ENCODE measurements at places on chromosomes 16 and 17. TPM values are rescaled to one million over a fixed set of nuclear protein-coding genes. Genes with fewer than 3 reads are reported as not detected.

- H3K27me3 ChIP-seq = peaks cover 8% of the 10 kb centered on the region
- DNase-seq = peak; percentile 18
- no peaks in the 10 kb centered on the region for H3K36me3 ChIP-seq
- H3K4me1 ChIP-seq = peaks cover 2% of the 10 kb centered on the region
- H3K27ac ChIP-seq = no peak overlapping the region
Observed at GRCh38 chr16:16861546-16861945, 482.6 kb downstream of the NPIPA7 start.

The UTS2R gene
- not detected for total RNA-seq

DNA sequence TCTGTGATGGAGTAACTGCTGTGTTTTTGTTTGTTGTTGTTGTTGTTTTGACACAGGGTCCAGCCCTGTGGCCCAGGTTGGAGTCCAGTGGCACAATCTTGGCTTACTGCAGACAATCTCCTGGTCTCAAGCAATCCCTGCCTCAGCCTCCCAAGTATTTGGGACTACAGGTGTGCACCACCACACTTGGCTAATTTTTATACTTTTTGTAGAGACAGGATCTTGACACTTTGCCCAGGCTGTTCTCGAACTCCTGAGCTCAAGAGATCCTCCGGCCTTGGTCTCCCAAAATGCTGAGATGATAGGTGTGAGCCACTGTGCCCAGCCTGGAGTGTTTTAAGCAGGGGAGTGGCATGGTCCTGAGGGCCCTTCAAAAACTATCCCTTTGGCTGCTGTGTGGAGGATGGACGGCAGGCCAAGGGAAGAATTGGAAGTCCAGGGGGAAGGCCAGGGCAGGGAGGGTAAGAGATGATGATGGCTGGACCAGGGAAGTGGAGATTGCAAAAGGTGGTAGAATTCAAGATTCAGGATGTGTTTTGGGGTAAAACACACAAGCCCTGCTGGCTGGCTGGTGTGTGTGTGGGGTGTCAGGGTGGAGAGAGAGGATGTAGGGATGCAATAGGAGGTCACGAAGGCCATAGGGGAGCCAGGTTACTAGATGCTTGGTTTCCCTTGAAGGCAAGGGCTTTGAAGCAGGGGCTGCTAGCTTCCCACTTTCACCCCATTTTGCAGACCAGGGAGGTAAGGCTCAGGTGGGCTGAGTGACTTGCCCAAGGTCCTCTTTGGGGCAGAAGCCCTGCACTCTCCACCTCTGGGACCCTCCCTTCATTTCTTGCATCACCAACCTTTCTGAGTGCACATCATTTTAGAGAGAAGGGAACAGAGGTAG is 18.8 kb upstream of the PLLP start:
- no peak overlapping the region for H3K4me3 ChIP-seq
- DNase-seq = no peak
- H3K4me1 ChIP-seq = peaks cover 26% of the 10 kb centered on the region
- no peak overlapping the region for H3K27ac ChIP-seq
- no peaks in the 10 kb centered on the region for H3K36me3 ChIP-seq

DNA sequence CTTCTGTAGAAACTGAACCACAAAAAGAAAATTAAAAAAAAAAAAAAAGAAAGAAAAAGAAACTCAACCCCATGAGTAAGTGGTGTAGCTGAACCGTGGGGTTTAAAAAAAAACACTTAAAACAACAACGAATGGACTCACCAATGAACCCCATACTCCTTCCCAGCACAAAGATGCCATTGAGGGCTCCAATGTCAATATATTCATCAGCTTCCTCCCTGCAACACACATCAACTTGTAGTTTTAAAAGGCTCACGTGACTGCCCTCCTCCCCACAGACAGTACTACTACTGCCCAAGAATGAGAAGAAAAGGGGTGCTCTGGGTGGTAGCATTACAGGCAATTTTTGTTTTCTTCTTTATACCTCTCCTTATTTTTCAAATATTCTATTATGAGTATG is 3.3 kb upstream of the KLHL11 start:
- H3K4me3 ChIP-seq = no peak overlapping the region
- DNase-seq = no peak
- peaks cover 65% of the 10 kb centered on the region for H3K36me3 ChIP-seq
- H3K27ac ChIP-seq = no peak overlapping the region
- peaks cover 3% of the 10 kb centered on the region for H3K4me1 ChIP-seq

The CBFA2T3 gene
- 63.3 TPM for total RNA-seq

The CA10 gene
- total RNA-seq = not detected

- H3K27me3 ChIP-seq = no peaks in the 10 kb centered on the region
- no peak overlapping the region for H3K27ac ChIP-seq
- no peak for DNase-seq
- no peak overlapping the region for H3K4me3 ChIP-seq
- H3K36me3 ChIP-seq = no peaks in the 10 kb centered on the region
Observed at GRCh38 chr16:72620853-72621252, 427.1 kb downstream of the ZFHX3 start.

- H3K27me3 ChIP-seq = no peaks in the 10 kb centered on the region
- H3K27ac ChIP-seq = no peak overlapping the region
- DNase-seq = no peak
- peaks cover 18% of the 10 kb centered on the region for H3K4me1 ChIP-seq
- no peak overlapping the region for H3K4me3 ChIP-seq
Observed at GRCh38 chr17:80882926-80883685, 108.5 kb upstream of the CHMP6 start.

GRCh38 chr17:39730095-39730921 is at the start of gene MIEN1:
MIEN1 (minus strand) TSS chr17:39730532; CDS start chr17:39730495, 37 bp downstream.
- peak within 1 kb of the TSS; percentile 86 for H3K27ac ChIP-seq
- peak within 1 kb of the TSS; percentile 88 for H3K4me3 ChIP-seq

- DNase-seq = peak; percentile 12
- H3K4me3 ChIP-seq = no peak overlapping the region
- H3K36me3 ChIP-seq = no peaks in the 10 kb centered on the region
- H3K27ac ChIP-seq = no peak overlapping the region
Observed at GRCh38 chr17:80124351-80124981, 22.5 kb downstream of the EIF4A3 start.

- DNase-seq = no peak
- no peak overlapping the region for H3K27ac ChIP-seq
- H3K4me1 ChIP-seq = peaks cover under 1% of the 10 kb centered on the region
- no peak overlapping the region for H3K4me3 ChIP-seq
Observed at GRCh38 chr16:69407702-69408323, 16.6 kb upstream of the CYB5B start.

DNA sequence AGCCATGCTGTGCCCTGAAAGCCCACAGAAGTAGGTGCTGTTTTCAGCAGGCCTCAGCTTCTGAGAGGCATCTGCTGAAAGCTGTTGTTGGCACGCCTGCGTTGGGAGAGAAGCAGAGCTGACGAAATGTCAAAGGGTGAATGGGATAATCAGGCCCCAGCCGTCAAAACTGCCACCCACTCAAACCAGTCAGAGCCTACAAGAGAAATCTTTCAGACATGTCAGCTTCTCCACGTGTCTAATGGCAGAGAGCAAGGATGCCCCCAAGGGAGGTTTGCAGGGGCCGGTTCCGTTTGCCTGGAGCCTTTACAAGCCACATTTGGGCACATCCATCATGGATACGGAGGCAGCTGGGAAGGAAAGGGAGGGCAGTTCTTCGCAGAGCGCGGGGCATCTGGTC is 568.2 kb upstream of the EEF2KMT start:
- H3K4me3 ChIP-seq = no peak overlapping the region
- no peak for DNase-seq
- H3K4me1 ChIP-seq = no peaks in the 10 kb centered on the region
- no peaks in the 10 kb centered on the region for H3K27me3 ChIP-seq
- no peaks in the 10 kb centered on the region for H3K36me3 ChIP-seq
- H3K27ac ChIP-seq = no peak overlapping the region

DNA sequence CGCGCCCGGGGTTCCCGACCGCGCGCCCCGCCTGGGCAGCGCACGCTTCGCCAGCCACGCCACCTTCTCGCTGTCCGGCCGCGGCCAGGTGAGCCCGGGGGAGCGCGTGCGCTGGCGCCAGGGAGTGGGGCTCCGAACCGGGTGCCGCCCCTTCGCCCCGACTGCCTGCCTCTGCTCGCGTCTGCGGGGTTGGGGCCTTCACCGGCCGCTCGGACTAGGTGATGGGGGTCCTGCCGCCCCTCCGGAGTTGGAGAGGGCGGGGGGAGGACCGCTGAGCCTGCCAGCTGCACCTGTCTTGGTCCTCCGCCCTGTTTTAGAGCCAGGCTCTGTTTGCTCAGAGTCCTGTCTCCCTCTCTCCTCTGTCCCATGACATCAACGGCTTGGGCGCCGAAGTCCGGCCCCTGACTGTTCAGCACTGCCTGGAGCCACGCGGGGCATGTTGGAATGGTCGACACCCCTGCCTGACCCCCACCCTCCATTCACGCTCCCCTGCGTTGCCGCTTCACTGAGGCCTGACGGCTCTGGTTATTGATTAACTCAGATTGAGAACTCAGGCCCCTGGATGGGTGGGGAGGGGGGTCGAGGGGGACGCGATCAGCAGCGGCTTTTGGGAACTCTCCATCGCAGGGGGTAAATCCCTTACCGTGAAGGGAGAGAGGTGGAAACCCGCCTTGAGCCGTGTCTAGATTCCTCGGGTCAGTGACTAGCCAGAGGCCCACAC is 748 bp downstream of the SMTNL2 start:
- peak overlapping the region; percentile 32 for H3K4me3 ChIP-seq
- H3K4me1 ChIP-seq = peaks cover 9% of the 10 kb centered on the region
- no peak overlapping the region for H3K27ac ChIP-seq
- no peak for DNase-seq

DNA sequence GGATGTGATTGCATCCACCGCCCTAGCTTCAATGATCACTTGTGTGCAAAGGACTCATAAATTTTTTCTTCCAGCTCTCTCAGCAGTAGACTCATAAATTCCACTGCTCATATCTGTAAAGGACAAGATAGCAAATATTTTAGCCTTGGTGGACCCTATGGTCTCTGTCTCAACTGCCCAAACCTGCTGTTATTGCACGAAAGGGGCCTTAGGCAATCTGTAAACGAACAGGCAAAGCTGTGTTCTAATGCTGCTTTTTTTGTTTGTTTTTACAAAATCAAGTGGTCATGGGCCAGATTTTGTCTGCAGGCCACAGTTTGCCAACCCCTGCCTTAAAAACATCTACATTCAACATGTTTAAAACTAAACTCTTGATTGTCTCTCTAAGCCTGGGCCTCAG is 34.1 kb downstream of the FAM20A start:
- H3K4me1 ChIP-seq = no peaks in the 10 kb centered on the region
- DNase-seq = no peak
- H3K36me3 ChIP-seq = no peaks in the 10 kb centered on the region
- no peak overlapping the region for H3K4me3 ChIP-seq

The PRSS53 gene
- 5.5 TPM for total RNA-seq

DNA sequence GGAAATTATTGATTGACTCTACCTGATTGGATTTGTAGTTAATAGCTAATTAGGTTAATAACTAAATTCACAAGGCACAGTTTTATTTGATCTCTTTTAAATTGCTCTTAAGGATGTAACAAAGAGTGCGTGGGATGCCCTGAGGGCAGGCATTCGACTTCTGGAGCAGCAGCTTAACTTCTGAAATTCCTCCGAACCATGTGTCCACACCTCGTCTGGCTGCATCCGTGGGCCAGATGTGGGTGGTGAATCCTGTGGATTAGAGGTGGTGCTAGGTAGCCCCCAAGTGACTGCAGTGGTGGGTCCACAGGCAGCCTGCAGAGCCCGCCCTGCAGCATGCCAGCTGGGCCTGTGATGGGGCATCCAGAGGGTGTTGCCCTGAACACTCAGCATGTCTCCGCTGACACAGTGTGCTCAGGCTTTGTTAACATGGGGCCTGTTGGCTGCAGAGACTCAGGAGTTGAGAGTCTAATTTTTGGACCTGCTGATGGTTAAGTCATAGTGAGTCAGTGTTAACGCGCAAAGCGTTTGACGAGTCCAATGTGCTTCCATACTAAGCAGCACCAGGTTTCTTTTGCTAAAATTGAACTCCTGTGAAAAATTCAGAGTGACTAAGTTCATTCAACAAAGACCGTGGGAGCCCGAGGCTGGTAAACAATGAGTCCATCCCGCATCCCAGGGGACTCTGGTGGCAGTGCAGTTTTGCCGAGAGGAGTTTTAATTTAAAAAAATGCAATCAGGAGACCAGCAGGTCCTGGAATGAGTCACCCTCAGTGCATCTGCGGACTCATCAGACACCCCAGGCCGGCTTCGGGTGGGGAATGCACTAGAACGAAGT is 3.8 kb upstream of the NPB start:
- H3K27ac ChIP-seq = no peak overlapping the region
- peaks cover 10% of the 10 kb centered on the region for H3K27me3 ChIP-seq
- H3K36me3 ChIP-seq = peaks cover 48% of the 10 kb centered on the region
- peaks cover 11% of the 10 kb centered on the region for H3K4me1 ChIP-seq
- no peak overlapping the region for H3K4me3 ChIP-seq
- no peak for DNase-seq

GRCh38 chr16:86391984-86392383 is 118.3 kb upstream of the FOXF1 start:
- no peaks in the 10 kb centered on the region for H3K4me1 ChIP-seq

The SULT1A2 gene
- total RNA-seq = not detected

Measured in activated B cell treated with CpG ODN at 0.5 μM for 24 hours (primary cell).